Activated CD4-positive, alpha-beta T cell treated with anti-CD3 and anti-CD28 coated beads, Interleukin-2, amount 50 U/mL, for 48 hours (primary cell): ENCODE measurements at places on chromosomes 6 and 20.
A peak's percentile ranks its signal among the peaks of the same experiment; 100 is the strongest.

DNA sequence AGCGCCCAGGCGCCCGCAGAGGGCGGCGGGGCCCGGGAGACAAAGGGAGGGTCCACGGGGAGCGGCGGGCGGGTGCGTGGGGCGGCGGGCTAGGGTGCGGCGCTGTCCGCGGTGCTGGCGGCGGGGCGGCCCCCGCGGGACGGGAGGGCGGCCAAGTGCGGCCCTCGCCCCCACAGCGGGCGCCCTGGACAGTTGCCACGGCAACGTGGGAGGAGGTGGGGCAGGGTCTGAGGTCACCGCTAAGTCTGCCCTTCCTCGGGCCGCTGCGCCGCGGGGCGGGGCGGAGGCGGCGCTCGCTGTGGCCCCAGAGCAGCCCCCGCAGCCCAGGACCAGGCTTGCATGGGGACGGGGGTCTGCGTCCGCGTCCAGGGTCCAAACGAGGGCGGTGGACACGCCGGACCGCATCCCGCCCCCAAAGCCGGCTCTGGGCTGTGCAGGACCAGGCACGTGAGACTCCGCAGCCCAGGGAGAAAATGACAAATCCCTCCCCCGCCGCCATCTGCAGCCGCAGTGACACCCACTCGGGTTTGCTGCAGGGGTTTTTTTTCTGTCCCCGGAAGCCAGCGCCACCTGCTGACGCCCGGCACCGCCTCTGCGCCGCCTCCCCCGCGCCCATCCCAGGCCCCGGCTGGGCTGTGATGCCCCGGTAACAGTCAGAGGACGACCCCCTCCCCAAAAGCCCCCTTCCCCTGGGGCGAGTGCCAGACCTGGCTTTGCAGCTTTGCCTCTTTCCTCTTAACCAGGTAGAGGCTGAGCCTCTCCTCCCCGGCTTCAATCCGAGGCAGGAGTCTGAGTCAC, 36.8 kb downstream of the YTHDF1 start:
- peak; percentile 77 for DNase-seq

DNA sequence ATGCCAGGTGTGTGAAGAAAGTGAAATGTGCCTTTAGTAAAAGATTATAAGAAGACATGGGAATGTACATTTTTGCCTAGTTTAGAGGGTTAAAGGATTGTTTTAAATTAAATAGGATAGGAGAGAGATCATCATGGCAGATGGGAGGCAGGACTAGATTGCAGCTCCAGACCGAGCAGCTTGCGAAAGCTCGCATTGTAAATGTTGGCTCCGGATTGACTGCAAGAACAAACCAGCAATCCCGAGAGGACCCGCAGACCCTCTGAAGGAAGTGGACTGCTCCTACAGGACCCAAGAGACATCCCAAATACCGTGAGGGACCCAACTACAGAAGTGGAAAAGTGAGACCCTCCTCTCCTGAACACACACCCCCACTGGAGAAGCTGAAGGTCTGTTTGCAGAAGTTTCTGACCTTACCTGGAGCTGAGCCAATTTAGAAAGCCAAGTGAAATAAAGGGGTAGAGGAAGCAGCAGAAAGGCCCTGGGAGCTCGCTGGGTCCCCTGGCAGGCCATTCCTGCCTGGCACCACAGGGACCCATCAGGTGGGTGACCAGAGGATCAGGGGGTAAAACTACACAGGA, 30.0 kb upstream of the TPD52L1 start:
- DNase-seq = no peak

DNA sequence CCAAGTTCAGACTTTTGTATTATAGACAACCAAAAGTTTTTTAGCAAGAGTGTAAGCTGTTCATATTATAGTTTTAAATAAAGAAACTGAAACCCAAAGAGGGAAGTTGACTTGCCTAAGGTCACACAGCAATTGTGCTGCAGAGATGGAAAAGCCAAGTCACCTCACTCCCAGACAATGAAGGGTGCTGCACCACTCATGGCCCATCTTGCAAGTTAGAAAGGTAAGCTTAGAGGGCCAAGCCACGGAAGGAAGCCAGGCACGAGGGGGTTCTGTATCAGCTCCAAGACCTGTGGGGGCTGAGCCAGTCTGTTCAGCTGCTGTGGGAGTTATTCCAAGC, 860 bp downstream of the DEFB124 start:
- DNase-seq = no peak

DNA sequence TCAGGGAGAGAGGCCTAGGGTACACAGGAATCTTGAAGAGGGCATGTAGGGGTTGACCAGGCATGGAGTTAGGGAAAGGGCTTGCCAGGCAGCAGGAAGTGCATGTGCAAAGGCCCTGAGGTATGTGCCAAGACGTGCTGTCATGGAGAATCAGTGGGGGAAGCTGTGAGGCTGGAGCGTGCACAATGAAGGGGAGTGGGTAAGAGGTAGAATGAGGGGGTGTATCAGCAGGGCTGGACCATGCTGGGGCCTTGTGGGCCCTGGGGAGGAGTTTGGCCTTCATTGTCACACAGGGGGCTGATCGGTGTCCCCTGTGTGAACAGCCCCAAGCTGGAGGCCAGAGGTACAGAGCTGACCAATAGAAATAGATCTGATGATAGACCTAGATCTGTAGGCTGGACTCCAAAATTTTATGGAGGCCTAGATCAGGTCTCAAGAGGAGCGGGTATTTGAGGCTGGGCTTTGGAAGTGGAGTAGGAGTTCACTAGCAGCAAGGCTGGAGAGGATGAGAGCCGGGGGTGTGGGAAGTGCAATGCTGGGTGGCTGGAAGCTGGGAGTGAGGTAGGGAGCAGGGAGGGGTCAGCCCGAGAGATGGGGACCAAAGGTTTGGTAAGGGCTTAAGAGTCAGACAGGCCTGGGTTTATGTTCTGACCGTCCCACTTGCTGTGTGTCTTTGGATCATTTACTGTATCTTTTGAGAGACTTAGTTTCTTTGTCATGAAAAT, 3.0 kb downstream of the SRC start:
- no peak for DNase-seq

GRCh38 chr6:15943423-15943822, 185.5 kb upstream of the MYLIP start:
- DNase-seq = no peak

DNA sequence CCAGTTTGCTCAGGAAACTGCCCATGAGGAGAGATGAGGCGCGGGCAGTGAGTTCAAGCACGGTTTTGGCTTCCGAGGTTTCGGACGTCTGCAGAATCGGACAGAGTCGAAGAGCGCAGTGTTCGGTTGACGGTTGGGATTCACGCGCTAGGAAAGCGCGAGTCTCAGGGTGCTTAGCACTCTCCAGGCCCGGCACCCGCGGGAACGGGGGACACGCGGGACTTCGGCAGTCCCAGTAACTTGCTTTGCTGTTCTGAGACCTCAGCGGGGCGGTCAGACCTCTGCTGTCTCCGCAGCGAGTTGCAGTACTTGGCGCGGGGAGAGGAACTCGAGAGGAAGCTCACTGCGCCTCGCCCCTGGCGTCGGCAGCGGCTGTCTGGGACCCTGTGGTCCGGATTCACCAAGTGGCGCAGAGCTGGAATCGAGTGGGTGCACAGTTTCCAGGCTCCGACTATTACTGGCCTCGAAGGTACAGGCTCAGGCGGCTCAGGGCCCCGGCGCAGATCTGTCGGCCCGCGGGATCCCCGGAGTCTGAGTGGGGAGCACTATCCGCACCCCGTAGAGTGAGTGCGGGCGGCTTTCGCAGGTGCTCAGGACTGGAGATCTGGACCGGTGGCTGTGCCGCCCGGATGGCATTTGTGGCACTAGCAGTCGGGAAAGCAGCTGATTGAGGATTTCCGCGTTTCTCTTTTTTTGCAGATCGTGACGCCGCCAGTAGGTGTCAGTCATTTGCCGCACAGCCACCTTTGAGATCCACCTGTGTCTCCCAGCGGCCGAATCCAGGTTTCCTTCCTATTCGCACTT, at the start of gene POM121L2:
Gene POM121L2 (minus strand): TSS at position 128 of the 804 bp plus-strand sequence. CDS start 103 bp downstream, at position 25.
- DNase-seq = peak; percentile 68

- DNase-seq = no peak
These were observed 275.1 kb downstream of the GRIK2 start for GRCh38 chr6:101668496-101669030.

DNA sequence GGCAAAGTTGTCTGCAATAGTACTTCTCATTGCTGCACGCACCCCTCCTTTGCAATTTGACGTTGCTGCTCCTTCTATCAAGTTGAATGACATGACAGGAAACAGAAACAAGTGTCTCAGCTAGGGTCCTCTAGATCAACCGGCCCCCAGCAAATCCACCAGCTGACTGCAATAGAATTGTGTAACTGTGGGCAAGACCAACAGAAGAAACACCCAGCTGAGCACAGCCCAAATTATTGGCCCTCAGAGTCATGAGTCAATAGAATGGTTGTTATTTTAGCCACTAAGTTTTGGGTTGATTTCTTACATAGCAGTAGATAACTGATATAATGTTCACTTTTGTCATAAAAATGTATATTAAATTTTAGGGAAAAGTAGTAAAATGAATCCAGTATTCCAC, 202.7 kb downstream of the MAFB start:
- DNase-seq = no peak

GRCh38 chr6:168138436-168138835, 59.4 kb upstream of the FRMD1 start:
- DNase-seq = no peak

DNA sequence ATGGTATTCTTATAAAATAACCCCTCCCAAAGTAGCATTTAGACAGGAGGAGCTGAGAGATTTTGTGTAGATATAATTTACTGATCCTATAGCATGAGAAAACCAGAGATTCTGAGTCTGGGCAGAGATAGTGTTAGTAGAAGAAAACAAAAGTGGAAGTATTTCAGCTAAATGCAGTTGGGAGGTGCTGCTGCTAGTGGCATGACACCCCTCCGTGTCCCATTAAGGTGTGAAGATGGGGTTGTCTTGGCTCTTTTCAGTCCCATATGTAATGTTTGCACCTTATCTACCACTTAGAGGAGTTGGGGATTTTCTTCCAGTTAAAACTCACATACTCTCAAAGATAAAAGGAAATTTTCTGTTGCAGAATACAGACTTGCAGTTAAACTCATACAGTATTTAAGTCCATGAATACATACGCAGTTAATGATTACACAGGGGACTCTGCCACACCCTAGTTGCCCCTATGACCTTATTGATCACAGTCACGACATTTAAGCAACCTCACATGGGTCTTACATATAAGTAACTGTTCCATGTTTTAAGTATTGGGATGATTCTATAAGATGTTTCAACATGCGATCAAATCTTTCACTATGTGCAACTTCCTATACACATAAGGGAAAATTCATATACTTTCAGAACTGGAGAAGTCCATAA, 11.5 kb downstream of the TAAR2 start:
- no peak for DNase-seq

DNA sequence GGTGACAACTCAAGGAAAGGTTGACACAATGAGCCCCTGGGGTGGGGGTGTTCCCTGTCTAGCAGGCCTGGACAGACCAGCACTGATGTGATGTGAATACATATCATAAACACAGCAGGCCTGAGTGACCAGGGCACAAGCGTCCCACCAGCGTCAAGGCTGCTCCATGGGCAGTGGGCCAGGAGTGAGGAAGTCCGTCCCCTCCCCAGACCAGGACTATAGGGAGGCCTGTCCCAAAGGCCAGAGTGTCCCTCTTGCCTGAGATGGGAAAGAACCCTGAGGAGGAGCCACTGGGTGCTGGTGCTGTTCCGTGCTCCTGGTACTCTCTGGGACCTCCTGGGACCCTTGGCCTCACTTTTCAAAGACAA, 44.6 kb downstream of the RRBP1 start:
- DNase-seq = no peak

DNA sequence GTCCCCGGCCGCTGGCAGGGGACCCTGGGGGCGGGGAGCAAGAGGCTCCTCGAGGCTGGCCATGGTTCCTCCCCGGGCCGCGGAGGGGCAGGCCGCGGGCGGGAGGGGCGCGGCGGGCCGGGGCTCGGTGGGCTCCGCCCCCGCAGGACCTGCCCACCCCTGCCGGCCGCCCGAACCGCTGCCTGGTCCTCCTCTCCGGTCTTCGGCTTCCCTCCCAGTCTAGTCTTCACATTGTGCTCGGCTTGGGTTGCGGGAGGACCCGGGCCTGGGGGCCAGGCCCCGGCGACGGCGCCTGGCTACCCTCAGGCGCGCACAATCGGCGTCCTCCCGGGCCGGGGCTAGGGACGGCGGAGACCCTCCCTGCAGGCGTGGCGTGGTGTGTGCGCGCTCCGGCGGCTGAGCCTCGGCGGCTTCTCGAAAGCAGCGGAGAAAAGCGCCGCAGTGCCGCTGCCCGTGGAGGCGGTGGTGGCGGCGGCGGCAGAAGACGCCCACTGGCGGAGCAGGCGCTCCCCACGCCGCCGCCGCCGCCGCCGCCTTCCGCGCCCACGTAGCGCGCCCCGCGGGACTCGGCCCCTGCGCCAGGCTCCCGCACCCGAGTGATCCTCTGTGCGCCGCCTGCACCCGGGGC, at the start of gene PDE10A:
Gene PDE10A (minus strand): TSS at position 493 of the 628 bp plus-strand sequence. CDS start 430 bp downstream, at position 63.
- no peak for DNase-seq

- no peak for DNase-seq
These were observed 164.2 kb downstream of the DTNBP1 start for GRCh38 chr6:15498640-15499039.

DNA sequence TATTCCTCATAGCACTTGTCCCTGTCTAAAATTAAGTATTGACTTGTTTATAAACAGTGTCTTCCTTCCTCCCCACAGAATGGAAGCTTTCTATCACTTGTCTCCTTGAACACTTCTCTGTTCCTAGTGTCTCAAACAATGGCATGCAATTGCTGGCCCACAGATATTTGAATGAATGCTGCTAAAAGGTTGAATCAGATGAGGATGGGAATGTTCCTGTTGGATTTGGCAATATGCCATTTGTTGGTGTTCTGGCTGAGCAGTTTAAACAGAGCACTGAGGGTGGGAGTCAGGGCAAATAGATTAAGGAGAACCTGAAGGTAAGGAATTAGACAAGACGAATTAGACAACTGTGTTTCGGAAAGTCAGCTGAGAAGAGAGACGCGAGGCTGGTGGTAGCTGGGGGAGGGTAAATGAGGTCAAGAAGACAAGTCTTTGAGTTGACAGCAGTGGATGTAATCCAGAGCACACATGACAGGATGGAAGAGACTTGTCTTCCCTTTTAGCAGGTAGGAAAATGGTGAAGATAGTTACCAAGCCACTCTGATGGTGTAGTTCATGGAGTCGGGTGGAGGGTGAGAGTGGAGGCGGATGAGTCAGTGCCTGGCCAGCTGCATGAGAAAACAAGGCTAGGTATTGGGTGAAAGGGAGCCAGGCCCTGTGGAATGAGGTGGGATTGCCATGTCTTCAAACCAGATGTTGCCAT, 58.3 kb upstream of the GNRH2 start:
- DNase-seq = peak; percentile 57

DNA sequence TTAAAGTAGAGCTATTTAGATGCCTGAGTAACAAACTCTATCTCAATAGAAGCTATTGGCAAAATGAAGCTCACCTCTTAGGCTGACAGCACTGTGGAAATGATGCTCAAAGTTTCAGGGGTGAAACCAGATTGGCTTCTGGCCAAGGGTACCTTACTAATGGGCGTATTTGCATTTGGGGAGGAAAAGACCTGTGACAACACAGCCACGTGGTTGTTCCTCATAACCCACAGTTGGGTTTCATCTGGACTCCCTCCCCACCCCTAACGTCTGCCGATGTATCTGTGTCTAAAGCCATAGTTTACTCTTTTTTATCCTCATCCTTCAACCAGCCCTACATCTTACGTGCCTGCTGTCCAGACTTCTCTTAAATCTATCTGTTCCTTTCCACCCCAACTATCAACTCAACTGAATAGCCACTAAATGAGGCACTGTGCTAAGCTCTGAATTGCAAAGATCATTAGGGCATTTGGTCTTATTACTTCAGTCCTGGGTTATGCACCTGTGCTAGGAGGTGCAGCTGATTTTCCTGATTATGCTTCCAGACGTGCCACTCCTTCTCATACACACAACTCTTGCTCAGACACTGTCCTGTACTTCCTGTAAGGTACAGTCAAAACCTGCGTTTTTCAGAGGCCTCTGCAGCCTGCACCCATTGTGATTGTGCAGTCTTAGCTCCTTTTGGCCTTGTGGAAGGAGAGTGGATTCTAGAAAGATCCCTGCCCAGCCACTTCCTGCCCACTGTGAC, 80.6 kb upstream of the ARMC2 start:
- no peak for DNase-seq
